Activated CD8-positive, alpha-beta memory T cell treated with anti-CD3 and anti-CD28 coated beads for 1 hour (primary cell): ENCODE measurements at places on chromosomes 5 and 9.

DNA sequence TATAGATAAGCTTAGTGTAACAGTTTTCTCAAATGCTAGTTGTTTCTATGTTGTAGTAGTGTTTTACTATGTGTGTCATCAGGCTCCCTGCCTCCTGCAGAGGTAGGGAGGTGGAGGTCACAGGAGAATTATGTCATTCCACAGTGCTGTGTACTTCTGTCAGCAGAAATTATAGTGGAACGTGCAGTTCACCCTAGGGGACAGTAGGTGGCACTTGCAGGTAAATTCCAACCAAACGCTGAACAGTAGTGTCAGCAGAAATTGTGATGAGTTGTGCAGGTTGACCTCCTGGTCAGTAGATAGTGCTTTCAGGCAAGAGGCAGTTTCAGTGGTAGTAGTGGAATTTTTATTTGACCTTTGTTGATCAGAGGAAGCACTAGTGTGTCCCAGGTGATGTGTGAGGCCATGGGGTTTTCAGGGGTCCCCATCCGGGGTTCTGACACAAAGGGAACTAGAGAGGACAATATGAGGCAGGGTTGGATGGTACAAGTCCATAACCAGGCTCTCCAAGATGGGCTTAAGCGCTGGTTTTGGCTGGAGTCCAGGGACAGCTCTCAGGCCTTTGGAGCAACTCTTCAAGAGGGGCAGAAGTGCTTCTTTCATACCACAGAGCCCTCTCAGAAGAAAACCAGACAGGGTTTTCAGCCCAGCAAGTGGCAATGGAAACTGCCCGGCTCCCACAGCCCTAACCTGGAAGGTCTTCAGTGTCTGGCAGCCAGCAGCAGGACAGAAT lies 402.9 kb downstream of the CYLC2 start:
- no peak for DNase-seq

- DNase-seq, result no peak
These were observed 62.1 kb downstream of the PDE4D start for GRCh38 chr5:59831326-59832010.

GRCh38 chr5:34740389-34740806 lies 84.3 kb downstream of the RAI14 start:
- no peak for DNase-seq

GRCh38 chr5:126488443-126489065 lies 65.3 kb downstream of the GRAMD2B start:
- DNase-seq, result no peak

DNA sequence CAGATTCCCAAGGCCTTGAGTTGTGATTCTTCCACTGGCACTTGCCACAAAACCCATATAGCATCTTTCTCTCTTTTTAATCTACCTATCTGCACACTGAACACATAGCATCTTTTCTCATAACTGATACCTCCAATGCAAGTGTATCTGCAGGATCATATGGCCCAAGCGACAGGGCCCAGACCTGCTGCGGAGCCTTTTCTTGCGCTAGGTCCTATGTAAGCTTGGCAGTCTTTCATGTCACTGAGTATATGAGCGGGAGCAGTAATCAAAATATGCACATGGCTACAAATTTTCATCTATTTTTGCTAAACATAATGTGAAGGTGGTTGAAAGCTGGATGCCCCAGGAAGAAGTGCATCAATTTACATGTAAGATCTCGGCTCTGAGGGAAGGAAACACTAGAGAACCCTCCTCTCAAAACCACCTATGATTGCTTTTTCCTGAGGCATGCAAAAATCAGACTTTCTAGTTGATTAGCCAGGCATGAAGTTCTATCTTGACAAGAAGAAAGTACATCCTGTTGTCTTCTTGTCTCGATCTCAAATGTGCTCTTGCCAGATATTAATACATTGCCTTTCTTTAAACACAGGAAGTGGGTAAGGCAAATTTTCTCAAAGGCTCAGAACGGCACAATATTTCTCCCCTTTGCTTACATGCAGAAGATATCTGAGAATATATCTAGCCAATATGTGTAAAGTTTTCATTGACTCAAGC lies 26.9 kb upstream of the CEMIP2 start:
- DNase-seq, result no peak

DNA sequence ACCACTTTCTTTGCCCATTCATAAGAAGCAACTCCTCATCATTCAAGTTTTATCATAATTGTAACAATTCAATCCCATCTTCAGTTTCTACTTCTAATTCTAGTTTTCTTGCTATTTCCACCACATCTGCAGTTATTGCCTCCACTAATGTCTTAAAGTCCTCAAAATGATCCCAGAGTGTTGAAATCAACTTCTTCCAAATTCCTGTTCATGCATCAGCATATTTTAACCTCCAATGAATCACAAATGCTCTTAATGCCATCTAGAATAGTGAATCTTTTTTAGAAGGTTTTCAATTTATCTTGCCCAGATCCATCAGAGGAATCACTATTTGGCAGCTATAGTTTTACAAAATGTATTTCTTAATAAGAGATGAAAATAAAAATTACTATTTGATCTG lies 3.2 kb upstream of the SRP19 start:
- DNase-seq, result no peak

GRCh38 chr5:81247441-81247972 lies 14.4 kb downstream of the CKMT2 start:
- DNase-seq, result no peak

GRCh38 chr9:123656565-123656964 lies 273.4 kb downstream of the DENND1A start:
- no peak for DNase-seq

DNA sequence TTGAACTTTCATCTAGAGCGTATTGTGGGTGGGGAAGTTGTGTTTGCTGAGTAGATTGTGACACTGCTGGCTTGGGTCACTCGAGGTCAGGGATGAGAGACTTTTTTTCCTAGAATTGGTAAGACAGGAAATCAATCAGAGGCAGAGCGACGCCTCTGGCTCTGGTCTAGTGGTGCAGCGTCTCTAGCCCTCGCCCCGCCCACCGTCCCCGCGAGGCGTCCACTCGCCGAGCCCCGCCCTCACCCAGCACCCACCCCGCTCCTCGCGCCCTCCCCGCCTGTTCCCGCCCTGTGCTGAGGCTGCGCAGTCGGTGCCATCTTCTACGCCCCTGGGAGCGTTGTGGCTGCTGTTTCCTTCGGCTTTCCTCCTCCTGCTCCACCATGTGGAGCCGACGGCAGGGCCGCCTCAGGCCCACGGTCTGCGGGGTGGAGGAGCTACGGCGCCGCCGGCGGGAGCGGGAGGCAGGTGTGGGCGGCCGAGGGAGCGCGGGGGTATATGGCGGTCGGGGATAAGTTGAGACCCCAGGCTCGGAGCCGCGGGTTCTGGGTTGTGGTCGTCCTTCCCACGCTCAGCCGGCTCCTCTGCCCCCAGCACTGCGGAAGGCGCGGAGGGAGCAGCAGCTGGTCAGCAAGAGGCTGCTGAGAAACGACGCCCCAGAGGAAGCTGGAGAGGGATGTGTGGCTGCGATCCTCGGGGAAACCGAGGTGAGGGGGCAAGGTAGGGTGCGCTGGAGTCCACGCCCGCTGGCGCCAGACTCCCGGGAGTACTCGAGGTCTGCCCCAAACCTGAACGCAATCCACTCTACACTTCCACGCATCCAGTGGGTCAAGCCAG lies at the start of gene TMCO6:
Gene TMCO6 (plus strand): TSS at position 304 of the 834 bp plus-strand sequence. CDS start 77 bp downstream, at position 381.
- DNase-seq, result peak; percentile 96

- DNase-seq, result no peak
These were observed 186.8 kb downstream of the SEMA5A start for GRCh38 chr5:9358961-9359685.

DNA sequence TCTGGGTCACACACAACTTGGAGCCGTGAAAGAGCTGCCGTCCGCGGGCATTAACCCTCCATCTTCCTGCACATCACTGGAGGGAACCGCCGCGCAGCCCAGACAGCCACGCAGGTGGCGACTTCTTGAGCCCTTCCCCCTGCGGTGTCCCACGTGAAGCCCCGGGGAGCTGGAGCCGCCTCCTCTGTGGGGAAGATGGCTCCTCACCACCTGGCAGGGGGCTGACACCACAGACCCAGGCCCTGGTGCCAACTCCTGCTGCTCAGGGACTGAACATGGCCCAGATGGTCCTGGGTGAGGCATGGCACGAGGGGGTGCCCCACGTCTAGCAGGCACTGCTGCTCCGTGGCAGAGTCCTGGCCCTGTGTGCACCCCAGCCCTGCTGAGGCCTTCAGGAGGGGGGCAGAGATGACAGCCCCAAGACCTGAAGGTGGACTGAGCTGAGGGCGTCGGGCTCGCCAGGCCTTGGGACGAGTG lies 38.9 kb downstream of the NDUFS6 start:
- no peak for DNase-seq

DNA sequence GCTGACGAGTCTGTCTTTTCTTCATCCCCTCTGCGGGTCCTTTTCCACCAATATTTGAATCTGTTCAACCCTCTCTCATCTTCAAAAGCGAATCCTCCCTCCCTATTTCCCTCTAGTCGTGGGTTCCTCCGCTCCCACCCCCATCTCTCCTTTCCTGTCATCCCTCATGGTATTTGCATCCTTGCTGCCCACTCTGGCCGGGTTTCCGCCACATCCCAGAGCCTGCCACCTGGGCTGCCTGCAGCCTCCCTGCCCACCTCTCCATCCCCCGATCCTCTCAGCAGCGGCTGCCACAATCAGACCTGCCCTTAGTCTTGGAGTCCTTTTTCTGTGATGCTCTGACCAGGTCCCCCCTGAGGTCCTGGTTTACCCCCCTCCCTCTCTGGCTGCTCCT lies 44.9 kb downstream of the JADE2 start:
- DNase-seq, result no peak

- DNase-seq, result no peak
These were observed 104.1 kb downstream of the TSSK1B start for GRCh38 chr5:113330533-113331208.

DNA sequence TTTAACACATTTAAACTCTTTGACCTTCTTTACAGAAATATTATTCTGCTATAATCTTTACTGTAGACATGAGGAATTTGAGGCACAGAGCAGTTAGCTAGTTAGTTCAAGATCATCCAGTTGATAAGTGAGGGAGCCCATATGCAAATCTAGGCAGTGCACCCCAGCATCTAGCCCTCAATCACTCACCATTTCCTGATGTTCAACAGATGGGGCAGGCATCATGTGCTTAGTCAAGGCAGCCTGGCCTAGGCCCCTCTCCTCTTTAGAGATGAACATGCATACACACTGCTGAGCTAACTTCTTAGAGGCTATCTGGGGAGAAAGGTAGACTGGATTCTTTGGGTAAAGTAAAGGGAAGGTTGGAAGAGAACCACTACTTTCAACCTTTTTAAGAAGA lies 206.8 kb upstream of the SLC24A2 start:
- no peak for DNase-seq
